Iris pigment epithelial cell (primary cell): ENCODE measurements at places on chromosomes 4 and X.

DNA sequence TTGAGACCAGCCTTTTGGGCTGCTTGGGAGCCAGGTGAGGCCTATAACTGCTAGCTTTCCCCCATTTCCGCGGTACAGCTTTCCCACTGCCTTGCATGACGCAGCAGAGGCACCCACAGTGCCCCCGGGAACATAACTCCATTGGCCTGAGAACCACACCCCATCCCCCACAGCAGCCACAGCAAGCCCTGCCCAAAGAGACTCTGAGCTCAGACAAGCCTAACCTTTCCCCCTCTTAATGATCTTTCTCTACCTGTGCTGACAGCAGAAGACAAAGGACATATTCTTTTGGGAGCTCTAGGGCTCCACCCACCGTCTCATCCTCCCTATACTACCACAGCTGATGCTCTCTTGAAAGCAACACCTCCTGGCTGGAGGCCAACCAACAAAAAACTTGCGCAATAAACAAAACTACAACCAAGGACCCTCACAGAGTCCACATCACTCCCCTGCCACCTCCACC lies 114.8 kb downstream of the FANCB start:
- no peak for DNase-seq

- no peak for DNase-seq
Observed at GRCh38 chr4:51923343-51923742, 80.4 kb downstream of the DCUN1D4 start.

DNA sequence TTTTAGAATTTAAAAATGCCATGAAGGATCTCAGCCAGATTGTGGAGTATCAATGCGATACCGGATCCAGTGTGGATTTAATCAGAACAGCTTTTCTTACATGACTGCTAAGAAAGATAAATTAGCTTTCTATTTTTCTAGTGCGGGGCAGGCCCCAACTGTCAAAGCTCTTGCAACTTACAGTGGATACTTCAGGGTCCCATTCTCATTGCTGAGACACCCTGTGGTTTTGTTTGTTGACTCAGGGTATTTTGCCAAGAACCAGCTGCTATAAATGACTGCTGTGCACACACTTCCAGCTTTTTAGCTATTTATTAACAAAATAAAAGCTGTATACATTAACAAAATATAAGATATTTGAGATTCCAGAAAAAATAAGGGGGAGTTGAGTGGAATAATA lies 166.4 kb downstream of the DCLK2 start:
- peak; percentile 77 for DNase-seq

DNA sequence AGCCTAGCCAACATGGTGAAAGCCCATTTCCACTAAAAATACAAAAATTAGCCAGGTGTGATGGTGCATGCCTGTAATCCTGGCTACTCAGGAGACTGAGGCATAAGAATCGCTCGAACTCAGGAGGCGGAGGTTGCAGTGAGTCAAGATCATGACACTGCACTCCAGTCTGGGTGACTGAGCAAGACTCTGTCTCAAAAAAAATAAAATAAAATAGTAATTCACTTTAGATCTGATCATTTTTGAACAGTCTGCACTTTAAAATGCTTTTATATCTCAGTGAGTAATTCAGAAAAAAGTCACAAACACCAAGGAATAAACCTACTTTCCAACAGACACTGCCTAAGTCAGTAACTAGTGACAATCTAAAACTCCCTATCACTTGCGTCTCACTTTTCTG lies 25.6 kb upstream of the CORIN start:
- peak; percentile 39 for DNase-seq

DNA sequence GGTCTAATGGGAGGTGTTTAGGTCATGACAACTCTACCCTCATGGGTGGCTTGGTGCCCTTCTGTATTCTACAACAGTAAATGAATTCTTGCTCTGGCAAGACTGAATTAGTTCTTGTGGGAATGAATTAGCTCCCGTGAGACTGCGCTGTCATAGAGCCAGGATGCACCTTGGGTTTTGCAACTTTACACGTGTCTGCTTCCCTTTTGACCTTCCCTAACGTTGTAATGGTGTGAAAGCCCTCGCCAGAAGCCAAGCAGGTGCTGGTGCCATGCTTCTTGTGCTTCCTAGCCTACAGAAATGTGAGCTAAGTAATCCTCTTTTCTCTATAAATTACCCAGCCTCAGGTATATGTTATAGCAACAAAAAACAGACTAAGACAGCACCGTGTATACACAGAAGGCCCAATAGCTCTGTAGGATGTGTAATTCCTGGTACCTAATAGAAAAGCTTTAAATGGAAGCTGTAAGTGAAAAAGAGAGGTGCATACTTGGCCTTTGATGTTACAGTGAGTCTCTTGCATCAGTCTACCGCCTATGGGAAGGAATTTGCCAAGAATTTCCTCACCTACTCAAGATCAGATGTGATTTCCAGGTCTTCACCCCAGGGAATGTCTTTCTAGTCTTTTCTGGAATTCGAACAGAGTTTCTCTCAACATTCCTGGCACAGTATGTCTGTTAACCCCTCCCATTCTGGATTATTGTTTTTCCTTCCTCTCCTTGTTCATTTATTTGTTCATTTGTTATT lies 3.2 kb upstream of the ENPEP start:
- DNase-seq, result no peak

DNA sequence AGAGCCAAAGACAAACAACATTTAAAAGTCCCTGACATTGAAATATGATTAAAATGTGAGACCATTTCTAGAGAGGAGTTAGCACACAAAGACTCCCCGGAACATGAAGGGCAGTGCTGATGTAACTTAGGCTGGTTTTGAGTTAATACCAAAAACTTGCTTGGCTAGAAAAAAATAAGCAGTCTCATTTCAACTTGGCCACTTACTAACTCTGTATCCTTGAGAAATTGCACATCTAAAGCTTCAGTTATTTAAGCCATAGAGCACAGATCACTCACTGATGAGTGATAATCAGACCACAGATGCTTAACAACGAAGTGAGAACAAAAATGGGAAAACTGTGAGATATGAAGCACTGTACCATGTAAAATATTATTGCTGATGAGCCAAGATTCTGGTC lies 65.9 kb upstream of the MAOA start:
- peak; percentile 66 for DNase-seq

GRCh38 chrX:123905332-123905731 lies 45.5 kb downstream of the XIAP start:
- no peak for DNase-seq

DNA sequence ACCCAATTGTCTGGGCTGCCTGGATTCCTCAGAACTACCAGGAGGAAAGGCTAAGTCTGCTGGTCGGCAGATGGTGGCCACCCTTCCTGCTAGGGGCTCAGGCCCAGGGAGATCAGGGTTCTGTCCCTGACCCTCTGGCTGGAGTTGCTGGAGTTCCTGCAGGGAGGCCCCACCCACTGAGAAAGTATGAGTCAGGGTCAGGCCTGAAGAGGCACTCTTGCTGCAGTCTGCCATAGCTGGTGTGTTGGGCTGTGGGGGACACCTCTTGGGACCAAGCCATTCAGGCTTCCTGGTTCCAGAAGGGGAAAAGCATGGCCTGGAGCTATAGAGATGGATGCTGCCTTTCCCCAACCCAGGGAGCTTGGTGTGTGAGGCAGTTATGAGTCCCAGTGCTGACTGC lies 40.4 kb upstream of the PCDH18 start:
- no peak for DNase-seq

DNA sequence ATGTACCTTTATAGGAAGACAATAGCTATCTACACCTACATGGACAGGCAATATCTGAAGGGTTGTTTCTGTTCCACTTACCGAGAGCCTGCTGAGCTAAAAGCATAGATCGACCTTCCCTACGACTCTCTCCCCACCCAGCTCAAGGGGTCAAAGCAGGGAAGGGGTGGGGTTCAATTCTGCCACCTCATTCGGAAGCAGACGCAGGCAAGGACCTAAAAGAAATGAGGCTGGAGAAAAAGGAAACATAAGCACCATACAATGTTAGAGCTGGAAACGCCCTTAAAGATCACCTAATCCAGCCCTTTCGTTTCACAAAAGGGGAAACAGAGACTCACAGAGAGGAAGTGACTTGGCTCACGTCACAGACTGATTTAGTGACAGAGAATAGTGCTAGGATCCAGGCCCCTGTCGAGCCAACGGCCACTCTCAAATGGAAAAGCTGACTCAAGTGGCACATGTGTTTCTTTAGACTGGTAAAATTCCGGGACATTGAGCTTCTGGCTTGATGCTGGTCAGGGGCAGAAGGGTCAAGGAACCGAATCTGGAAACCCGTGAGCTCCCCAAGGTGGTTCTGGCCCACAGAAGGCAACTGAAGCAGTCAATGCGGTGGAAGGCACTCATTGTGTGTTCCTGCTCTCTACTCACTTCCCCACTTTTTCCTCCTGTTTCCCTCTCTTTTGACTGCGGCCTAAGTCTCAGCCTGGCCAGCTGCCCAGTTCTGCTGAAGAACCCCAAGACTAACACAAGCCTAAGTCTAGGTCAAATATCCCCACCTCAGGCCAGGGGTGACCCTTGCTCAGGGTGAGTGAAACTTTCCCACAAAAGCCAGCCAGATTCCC lies 7.5 kb downstream of the SEPTIN6 start:
- no peak for DNase-seq

GRCh38 chr4:40656201-40656863 lies 26.7 kb upstream of the RBM47 start:
- no peak for DNase-seq
